Inflammatory macrophage treated with lipopolysaccharide for 4 hours (primary cell): ENCODE measurements at places on chromosomes 5 and 9.

GRCh38 chr9:37499297-37499696 lies 13.5 kb downstream of the POLR1E start:
- no peak for DNase-seq

GRCh38 chr5:106959387-106959786 lies 711.4 kb downstream of the EFNA5 start:
- no peak for DNase-seq

GRCh38 chr9:96107436-96107835 lies 194.5 kb downstream of the HSD17B3 start:
- no peak for DNase-seq

DNA sequence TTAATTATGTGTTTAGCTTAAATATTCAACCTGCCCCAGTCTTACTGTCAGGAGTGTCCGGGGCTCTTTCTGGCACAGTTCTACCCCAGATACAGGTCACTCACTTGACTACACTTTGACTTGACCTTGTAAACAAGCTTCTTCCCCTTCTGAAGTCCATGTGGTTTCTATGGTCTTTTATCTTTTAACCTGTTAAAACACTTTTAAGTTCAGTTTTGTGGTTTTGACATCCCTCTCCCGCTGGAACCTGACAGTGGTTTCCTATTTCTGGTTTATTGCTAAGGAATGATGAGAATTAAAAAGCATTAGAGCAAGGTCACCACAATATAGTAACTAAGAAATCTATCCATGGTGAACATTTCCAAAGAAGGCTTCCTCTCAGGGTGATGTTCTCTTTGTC lies 300.1 kb downstream of the TMEM167A start:
- no peak for DNase-seq

DNA sequence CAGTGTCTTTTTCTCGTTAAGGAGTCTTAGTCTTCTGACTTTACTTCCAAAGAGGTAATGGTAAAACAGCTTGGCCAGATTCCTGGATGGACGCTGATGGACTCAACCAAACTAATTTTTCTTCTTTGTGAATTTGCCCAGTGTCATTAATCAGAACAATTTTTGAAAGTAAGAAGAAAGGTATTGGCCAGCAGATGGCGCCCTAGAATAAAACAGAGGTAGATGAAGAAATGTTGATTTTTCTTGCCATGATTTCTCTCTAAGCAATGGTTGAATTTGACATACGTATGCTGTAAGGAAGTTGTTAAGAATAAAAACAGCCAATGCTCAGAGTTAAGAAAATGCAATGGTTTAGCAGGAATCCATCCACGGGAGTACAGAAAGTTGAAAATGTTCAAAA lies 500.0 kb downstream of the DIRAS2 start:
- DNase-seq, result peak; percentile 65

- no peak for DNase-seq
These were observed 209.8 kb upstream of the ZNF462 start for GRCh38 chr9:106653213-106653612.
